Myometrial cell (primary cell): ENCODE measurements at places on chromosomes 1 and 21. TPM values are rescaled to one million over a fixed set of nuclear protein-coding genes. Genes with fewer than 3 reads are reported as not detected.

Gene OR2AK2
- not detected in 2 replicates for total RNA-seq

Gene KRTAP12-2
- not detected in 2 replicates for total RNA-seq

Gene UTS2
- not detected in 2 replicates for total RNA-seq

Gene ACKR1
- not detected in 2 replicates for total RNA-seq

Gene NIT1
- 43.8 and 61.1 TPM in 2 replicates for total RNA-seq

Gene TNNI3K
- total RNA-seq = 1.2 and 6.2 TPM in 2 replicates

Gene MAEL
- total RNA-seq = not detected in 2 replicates

Gene PROX1
- 0.35 TPM in 1 of 2 replicates, not detected in the other for total RNA-seq

Gene SLAMF6
- total RNA-seq = not detected in 2 replicates

Gene KRTAP10-1
- total RNA-seq = not detected in 2 replicates

Gene SLC1A7
- not detected in 2 replicates for total RNA-seq

Gene GSTM1
- 31.0 and 32.3 TPM in 2 replicates for total RNA-seq

Gene MAPKAPK2
- total RNA-seq = 50.3 and 53.9 TPM in 2 replicates

Gene SLC9C2
- total RNA-seq = not detected in 2 replicates

Gene PRAMEF5
- total RNA-seq = not detected in 2 replicates

Gene PTPN14
- 21.0 and 47.0 TPM in 2 replicates for total RNA-seq

Gene NRIP1
- 24.8 and 27.3 TPM in 2 replicates for total RNA-seq

Gene EPRS1
- 114 and 131 TPM in 2 replicates for total RNA-seq

Gene APCS
- not detected in 2 replicates for total RNA-seq

Gene CLDN17
- total RNA-seq = not detected in 2 replicates

Gene CD52
- total RNA-seq = 0.71 TPM in 1 of 2 replicates, not detected in the other
